NCI-H2171 treated with DMSO at 0.1 percent for 48 hours (cell line): ENCODE measurements at places on chromosomes 7 and 10.

DNA sequence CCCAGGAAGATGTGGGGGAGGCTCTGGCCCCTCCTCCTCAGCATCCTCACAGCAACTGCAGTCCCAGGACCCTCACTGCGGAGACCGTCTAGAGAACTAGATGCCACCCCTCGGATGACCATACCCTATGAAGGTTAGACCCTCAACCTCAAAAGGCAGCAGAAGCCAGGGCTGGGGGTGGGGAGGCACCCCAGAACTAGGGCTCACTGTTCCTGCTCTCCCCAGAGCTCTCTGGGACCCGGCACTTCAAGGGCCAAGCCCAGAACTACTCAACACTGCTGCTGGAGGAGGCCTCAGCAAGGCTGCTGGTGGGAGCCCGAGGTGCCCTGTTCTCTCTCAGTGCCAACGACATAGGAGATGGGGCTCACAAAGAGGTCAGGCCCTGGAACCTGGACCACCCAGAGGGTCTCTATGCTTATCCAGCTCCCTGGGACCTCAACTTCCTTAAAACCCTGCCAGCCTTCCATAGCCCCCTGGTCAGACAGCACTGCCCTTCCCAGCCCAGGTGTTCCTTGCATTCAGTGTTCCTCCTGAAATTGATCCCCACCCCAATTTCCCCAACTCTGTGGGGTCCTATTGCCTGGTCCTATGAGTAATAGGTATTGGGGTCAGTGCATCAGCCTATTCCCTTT, 3.7 kb downstream of the SEMA4G start:
- DNase-seq = no peak

- DNase-seq = no peak
Measured at GRCh38 chr10:126851414-126852108, 53.7 kb upstream of the DOCK1 start.

DNA sequence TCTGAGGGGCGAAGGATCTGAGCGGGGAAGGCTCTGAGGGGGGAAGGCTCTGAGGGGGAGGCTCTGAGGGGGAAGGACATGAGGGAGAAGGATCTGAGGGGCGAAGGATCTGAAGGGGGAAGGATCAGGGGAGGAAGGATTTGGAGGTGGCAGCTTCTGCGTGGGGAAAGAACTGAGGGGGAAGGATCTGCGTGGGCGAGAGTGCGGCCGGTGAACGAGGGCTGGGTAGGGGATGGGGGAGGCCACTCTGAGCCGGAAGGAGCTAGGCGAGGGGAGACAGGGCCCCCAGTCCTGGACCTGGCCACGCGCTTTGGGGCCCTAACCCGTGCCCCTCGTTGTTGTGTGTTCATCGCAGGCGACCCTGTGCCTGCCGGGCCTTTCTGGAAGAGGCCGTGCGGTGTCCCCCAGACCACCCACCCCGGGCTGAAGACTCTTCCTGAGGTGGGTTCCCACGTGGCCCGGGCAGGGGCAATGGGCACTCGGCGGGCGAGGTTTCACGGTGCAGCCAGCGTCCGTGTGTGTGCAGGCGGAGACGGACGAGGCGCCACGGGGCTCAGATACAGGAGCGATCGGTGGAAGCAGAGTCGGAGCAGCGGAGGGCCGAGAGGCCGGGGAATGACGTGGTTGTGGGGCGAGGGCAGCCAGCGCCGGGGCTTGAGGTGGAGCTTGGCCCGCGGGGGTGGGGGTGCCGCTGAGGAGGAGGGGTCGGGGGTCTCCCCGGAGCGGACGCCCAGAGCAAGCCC, 2.0 kb downstream of the CALY start:
- DNase-seq = no peak

DNA sequence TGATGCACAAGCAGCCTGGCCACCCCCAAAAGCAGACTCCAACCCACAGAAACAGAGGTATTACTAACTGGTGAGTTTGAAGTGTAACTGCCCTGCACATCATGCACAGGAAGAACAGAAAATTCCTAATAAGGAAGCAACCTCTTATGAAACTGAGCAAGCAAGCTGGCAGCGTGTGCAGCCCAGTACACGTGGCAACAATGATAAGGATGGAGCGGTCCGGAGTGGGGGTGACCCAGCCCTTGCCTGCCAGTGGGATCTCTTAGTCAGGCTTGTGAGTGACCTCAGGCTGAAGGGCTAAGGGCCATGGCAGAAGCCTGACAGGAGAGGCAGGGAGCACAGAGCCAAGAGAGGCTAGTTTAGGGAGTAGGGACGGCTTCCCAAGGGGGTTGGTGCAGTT, 22.1 kb upstream of the AOAH start:
- DNase-seq = no peak

- DNase-seq = no peak
Measured at GRCh38 chr10:90913774-90914420, 7.0 kb downstream of the ANKRD1 start.

DNA sequence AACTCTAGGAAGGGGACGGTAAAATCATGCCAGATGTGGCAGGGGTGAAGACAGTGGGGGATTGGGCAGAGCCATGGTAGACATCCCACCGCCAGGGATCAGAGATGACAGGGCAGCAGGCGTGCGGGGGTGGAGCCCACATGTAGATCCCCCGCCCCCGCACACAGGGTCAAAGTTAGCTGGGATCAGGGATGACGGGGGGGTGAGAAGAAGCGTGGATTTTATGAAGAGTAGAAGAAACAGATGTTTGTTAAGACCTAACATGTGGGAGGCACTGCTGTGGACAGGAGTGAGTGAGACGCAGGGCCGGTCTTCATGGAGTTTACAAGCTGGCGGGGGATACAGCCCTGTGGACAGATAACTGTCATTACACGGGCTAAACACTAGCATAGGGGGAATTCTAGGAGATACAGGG, 154.0 kb upstream of the KLF14 start:
- no peak for DNase-seq

- no peak for DNase-seq
Measured at GRCh38 chr10:124242365-124242764, 149.0 kb upstream of the CHST15 start.
